SHP77 (cell line): ENCODE measurements at places on chromosomes 4 and X.

DNA sequence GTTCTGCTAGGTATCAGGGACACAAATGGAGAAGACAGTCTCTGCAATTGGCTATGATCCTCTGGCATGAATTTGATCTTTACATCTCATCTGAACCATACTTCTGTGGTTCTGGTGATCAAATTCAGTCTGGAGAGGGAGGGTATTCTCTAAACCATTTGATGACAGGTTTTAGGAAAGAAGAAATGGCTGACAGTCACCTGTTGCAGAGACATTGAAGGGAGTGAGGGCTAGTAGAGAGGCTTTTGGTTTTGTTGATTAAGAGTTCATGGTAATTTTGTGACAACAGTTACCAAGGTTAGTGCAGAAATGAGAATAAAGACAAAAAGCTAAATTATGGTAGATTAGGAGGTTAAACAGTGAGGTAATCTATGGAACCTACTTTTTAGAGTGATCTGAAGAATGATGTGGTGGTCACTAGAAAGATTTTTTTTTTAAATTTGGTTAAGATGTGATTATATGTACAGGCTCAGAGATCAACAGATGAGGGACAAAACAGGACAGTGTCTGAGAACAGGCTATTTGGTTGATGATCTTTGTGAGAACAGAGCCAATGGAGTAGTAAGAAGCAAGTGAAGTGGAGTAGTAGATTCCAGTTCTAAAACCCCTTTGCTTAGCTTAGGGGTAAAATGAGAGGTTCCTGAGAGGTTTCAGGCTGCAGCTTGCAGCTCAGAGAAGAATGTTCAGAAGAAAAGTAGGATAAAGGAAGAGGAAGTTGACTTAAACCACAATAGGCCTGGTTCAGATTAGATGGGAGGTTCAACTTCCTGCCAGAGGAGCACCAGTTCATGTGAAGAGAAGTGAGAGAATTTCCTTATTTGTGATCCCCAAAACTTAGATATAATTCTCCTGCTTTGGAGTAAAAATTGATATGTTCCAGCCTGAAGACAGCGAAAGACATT, 34.7 kb downstream of the VSIG4 start:
- no peak for DNase-seq

DNA sequence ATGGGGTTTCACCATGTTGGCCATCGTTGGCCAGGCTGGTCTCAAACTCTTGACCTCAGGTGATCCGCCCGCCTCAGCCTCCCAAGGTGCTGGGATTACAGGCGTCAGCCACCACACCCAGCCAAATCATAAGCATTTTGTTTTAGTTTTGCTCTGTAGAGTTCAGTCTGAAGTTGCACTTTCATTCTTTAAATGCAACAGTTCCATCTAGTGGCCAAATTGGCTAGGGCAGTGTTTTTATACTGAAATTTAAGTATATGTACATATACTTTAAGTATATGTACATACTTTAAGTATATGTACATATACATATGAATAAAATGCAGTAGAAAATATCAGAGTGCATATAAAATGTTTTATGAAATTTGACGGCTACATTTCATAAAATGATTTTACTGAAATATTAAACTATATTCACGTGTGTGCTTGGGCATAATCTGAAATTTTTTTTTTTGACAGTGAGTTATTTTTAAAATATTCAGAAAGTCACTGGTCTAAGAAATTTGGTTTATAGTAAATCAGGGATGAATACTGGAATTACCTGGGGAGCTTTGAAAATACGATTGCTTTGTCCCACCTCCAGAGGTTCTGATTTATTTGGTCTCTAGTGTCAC, 145.5 kb downstream of the NWD2 start:
- peak; percentile 3 for DNase-seq

- no peak for DNase-seq
Measured at GRCh38 chr4:185580699-185581098, 45.4 kb upstream of the PDLIM3 start.

GRCh38 chr4:24880186-24880585, 32.7 kb downstream of the CCDC149 start:
- no peak for DNase-seq

- DNase-seq, result no peak
Measured at GRCh38 chr4:105170711-105171110, 24.0 kb downstream of the TET2 start.

GRCh38 chrX:2967998-2968909, 38.1 kb upstream of the ARSH start:
- DNase-seq, result no peak

GRCh38 chr4:128255906-128256305, 31.7 kb downstream of the PGRMC2 start:
- no peak for DNase-seq

DNA sequence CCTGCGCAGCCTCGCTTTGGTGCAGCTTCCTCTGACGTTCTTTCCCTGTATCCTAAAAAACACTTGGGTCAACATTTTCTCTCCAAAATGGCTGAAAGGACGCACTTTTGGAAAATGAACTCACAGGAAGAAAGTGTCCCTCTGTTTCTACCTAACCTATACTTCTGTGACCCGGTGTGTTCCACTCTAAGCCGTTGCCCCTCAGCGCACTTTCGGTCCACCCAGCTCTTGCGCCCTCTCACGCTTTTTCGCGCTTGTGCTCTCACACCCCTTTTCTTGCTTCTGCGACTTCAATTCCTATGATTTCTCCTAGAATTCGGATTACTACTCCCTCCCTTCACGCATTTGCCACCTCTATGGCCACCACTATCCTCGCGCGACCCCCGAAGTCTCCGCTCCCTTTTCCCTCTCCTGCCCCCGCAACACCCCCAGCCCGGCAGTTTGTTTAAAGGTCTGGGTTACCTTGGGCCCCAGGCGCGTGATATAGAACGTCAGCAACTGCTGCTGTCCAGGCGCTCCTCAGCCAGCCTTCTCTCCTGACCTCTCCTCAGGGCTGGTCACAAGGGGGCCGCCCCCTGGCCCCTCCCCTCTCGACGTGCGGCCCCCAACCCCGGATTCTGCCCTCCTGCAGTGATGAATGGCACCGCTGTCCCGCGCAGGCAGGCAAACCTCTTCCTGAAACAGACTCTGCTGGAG, at the start of gene USP51:
TSS of gene USP51 (minus strand) at position 535 of the 696 bp plus-strand sequence. CDS start 909 bp downstream, outside the sequence.
- DNase-seq, result no peak

DNA sequence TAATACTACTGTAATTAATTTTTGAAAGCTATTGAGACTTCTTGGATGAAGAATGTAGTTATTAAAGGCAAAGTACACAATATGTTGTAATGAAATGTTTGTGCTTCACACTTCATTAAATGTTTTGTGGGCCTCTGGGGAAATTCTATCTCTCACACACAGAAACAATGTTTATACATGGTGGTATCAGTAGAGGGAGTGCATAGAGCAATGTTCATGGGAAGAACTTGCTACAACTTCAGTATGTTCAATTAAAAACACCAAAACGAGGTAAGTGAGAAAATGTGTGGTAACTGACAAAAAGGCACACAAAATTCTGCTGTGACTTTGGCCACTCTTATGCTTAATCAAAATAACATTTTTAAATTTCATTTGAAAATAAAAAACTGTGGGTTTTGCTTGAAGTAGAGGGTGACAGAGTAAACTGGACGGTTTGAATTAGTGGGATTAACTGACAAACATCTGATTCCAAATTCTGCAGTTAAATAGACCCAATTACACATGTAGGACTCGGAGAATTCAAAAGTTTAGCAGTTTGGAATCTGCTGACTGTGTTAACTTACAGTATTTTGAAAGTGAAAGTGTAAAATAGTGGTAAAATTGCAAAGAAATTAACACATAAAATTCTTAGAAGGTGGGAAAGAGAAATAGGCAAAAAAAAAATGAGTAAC, 111.4 kb upstream of the TTC29 start:
- no peak for DNase-seq

- no peak for DNase-seq
Measured at GRCh38 chr4:2619459-2619858, 83.0 kb downstream of the FAM193A start.

GRCh38 chr4:127777487-127777886, 4.6 kb upstream of the HSPA4L start:
- no peak for DNase-seq

DNA sequence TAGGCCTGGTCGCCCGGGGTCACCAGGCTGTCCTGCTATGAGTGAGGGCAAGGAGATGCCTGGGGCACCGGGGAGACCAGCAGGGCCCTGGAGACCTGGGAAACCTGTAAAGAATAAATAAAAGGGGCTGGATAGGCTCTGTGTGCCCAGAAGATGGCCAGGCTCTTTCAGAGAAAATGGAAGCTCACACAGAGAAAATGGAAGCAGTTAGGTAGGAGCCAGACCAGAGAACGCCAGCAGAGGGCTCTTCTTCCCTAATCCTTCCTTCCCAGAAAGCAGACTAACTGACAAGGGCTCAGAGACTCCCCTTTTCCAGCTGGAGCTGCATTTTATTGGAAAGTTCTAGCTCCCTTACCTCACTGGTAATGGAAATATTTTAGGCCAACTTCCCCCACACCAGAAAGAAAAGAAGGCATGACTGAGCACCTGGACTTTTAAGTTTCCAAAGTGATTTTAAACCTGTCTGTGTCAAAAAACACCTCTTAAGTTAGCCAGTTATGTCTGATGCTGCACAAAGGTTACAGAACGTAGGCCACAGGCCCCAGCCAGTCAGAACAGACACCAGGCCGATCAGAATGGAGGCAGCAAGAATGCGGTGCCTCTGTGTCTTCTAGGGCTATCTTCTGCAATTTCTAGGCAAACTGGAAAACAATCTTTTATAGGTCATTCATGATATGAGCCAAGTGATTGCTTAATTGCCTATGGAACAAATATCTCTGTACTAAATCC, 74.0 kb downstream of the ATG4A start:
- peak; percentile 23 for DNase-seq

GRCh38 chrX:155745792-155746191, 133.0 kb upstream of the TMLHE start:
- peak; percentile 57 for DNase-seq

DNA sequence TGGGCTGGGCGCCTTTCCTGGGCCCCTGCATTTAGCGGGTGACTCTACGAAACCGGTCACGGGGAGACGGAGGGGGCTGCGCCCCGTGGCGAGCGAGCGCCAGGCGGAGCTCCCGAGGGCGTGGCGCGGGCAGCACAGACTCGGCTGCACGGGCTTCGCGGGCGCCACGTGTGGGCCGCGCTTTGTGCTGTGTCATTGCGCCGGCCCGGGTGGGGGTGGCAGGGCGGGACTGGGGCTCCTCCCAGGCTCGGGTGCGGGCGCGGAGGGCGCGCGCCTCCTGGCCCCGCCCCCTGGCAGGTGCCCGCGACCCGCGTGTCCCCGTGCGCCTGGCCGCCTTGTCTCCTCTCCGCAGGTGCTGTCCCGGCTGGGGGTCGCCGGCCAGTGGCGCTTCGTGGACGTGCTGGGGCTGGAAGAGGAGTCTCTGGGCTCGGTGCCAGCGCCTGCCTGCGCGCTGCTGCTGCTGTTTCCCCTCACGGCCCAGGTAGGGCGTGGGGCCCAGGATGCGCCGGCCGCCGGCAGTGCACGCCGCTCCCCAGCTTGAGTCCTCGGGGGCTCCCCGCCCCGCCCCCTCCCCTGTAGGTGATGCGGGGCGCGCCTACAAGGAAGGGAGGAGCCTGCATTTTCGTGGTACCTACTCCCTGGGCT, 651 bp downstream of the UCHL1 start:
- DNase-seq, result peak; percentile 35

DNA sequence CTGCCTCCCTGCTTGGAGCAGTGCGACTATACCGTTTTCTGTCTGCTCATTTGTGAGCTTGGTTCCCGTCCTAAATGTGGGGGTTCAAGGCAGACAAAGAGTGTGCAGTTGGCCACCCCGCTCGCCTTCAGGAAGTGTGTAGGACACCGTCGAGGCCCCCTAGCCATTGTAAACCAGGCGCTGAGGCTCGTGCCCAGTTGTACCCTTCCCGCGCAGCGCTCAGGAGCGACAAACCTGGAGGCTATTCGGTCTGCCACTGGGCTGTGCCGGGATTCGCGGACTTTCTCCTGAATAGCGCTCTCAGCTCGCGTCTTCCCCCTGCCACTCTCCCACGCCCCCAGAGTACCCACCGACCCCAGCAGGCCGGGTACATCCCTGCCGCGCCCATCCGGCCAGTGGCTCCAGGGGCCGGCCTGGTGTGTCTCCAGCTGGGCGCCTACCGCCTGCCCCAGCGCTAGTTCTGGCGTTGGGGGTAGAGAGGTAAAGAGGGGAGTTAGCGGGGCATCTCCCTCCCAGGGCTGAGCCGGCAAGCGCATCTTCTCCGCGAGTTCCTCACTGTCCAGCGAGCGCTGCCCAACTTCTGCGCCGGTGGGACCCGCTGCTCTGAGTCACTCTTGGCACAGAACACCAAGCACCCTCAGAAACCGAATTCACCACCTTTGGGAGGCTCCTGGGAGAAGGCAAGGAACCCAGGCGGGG, 880 bp upstream of the LONRF3 start:
- no peak for DNase-seq
